NCI-H774 (cell line): ENCODE measurements at places on chromosomes 16 and 17.

- no peak for DNase-seq
Measured at GRCh38 chr16:2482708-2483534, 8.0 kb downstream of the TBC1D24 start.

- DNase-seq, result peak; percentile 74
Measured at GRCh38 chr16:28543072-28543471, 4.3 kb upstream of the NUPR1 start.

GRCh38 chr16:10970065-10970464, 25.7 kb downstream of the CLEC16A start:
- DNase-seq, result no peak

DNA sequence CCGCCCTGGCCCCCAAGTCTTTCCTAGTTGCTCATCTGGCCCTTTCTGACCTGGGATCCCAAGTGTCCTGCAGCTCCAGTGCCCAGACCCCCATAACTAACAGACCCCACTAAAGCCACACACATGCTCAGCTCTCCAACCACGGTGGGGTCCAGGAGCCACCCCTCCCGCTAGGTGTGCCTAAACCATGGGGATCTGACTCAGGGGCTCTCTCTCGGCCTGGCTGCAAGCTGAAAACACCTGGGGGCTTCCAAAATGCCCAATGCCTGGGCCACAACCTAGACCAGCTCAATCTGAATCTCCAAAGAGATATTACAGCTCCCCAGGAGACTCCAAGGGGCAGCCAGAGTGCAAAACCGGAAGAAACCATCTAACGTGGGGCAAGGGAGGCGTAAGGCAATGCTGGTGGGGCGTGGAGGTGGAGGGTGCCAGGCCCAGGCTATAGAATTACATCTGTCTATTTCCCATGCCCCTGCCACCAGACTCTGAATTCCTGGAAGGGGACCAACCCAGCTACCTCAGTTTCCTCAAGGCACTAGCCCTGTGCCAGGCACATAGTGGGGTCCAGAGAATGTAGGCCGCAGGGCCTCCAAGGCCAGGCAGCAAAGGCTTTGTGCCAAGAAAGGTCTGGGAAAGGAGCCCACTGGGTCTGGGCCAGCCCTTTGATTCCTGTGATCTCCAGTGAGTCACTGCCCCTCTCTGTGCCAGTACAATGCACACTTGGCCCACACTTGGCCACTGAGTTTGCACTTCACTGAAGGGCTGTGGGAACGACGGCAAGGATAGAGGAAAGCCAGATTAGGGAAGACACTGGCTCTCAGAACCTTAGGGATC, 3.3 kb downstream of the CD2BP2 start:
- no peak for DNase-seq

DNA sequence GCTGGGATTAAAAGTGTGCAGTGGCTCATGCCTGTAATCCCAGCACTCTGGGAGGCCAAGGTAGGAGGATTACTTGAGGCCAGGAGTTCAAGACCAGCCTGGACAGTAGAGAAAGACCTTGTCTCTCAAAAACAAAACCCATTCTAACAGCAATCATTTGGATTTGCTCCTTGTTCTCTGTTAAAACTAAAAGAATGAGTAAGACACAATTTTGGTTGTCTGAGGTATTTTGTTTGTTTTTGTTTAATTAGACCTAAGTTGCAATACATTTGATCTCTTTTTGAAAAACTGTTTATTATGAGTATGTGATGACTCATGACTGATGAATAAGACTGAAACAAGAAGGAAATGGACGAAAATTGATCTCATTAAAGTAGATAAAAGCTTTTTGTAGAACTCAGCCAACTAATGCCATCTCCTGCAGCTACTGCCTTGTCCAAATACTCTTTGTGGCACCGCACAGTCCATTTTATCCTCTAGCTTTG, 29.0 kb downstream of the GLG1 start:
- DNase-seq, result no peak

DNA sequence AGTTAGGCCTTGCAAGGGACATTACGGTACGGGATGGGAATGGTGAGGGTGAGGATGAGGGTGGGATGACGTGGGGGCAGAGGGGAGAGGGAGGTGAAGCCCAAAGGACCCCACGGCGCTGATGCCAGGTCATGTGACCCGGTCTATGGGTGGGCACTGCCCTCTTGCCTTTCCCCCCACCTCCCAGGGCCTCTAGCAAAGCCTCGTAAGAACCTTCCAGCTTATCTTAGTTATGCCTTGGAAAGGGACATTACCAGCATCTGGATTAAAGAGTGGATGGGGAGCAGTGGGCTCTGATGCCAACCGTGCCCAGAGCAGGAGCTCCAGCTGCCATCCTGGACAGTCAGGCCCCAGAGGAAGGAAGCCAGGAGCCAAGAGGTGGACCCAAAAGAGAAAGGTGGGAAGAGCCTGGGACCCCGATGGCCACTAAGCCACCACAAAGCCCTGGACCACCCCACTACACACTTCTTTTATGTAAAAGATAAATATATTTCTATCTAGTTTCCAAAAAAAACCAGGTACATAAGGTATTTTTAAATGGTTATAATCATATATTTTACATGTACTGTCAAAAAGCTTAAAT, 40.9 kb downstream of the TK2 start:
- no peak for DNase-seq

DNA sequence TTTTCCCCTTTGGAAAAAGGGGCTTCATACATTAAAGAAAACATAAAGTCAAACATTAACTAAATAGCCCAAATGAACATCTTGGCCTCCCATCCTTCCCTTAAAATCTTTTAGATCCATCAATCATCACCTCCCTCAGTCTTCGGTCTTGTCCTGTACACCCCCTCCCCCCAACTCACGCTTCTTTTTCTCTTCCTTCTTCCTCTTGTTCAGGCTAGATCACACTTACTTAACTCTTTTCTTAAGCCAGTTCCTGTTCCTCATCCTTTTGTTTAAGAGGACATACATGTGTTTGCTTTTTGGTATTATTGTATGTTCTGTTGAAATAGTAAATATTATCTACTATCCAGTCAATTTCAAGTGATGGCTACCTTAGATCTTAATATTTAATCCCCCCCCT, 5.5 kb downstream of the MFSD6L start:
- DNase-seq, result no peak

- no peak for DNase-seq
Measured at GRCh38 chr16:55478827-55479429, at the start of gene MMP2. MMP2 (plus strand) TSS chr16:55479198; CDS start chr16:55479480, 282 bp downstream.

- DNase-seq, result no peak
Measured at GRCh38 chr16:69858191-69859104, 92.7 kb upstream of the CLEC18A start.

- no peak for DNase-seq
Measured at GRCh38 chr17:75897160-75898019, 639 bp upstream of the TRIM65 start.

- DNase-seq, result no peak
Measured at GRCh38 chr17:34234616-34235015, 20.5 kb upstream of the CCL2 start.

DNA sequence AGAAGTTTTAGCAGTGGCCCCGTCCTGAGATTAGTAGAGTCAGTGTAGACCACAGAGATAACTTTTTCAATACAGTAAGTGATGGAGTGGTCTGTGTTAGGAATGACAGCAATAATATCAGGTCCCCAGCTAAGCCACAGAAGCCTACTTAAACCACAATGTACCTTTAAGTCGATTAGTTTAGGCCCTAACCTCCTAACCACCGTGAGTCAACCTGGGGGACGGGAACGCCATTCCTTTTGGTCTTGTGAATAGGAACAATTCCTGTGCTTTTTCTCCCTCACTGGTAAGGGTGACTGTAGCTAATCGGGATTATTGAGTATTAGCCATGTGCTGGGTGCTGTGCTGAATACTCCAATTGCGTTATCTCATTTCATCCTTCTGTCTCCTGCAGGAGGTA, 14.0 kb downstream of the YPEL2 start:
- DNase-seq, result no peak

- no peak for DNase-seq
Measured at GRCh38 chr17:29615048-29615385, 7.7 kb downstream of the CORO6 start.

GRCh38 chr17:74730491-74731346, 6.3 kb upstream of the RAB37 start:
- no peak for DNase-seq

DNA sequence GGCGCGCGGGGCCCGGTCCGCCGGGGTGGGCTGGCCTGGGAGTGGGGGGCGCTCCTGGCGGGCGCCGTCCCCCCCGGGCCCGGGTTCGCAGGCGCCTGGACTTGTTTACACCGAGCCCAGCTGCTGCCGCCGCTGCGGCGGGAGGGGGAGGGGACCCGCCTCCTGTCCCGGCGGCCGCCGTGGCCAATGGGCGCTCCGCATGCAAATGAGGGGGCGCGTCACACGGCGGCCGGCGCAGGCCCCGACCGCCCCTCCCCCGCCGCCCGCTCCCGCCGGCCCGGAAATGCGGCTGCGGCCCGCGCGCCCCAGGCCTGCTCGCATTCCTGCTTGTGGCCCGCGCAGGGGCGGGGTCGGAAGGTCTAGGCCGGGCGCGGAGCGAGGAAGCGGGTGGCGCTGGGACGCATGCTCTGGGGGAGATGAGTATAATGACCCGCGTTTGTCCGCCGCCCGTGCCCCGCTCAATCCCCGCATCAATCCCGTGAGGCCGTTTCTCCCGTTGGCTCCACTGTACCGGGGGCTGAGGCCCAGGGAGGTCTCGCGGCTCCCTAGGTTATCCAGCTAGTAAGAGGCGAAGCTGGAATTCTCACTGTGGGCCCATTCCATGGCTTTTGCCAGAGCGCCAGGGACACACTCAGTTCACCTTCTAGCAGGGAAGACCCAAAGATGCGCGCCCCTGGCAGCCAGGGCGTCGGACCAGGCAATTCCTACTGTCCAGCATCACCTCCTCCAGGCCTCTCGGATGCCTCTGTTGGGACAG, at the start of gene YPEL3:
TSS of gene YPEL3 (minus strand) at position 109 of the 757 bp plus-strand sequence. CDS start 731 bp downstream, outside the sequence.
- peak; percentile 86 for DNase-seq

- DNase-seq, result no peak
Measured at GRCh38 chr17:10109146-10109545, 89.3 kb downstream of the GAS7 start.

- no peak for DNase-seq
Measured at GRCh38 chr16:51407199-51407598, 256.1 kb upstream of the SALL1 start.

GRCh38 chr16:30921748-30922419, 1.5 kb upstream of the FBXL19 start:
- DNase-seq, result peak; percentile 75

GRCh38 chr16:4316108-4316863, 419 bp downstream of the GLIS2 start:
- no peak for DNase-seq

GRCh38 chr16:26963109-26963508, 103.6 kb upstream of the C16orf82 start:
- DNase-seq, result no peak

DNA sequence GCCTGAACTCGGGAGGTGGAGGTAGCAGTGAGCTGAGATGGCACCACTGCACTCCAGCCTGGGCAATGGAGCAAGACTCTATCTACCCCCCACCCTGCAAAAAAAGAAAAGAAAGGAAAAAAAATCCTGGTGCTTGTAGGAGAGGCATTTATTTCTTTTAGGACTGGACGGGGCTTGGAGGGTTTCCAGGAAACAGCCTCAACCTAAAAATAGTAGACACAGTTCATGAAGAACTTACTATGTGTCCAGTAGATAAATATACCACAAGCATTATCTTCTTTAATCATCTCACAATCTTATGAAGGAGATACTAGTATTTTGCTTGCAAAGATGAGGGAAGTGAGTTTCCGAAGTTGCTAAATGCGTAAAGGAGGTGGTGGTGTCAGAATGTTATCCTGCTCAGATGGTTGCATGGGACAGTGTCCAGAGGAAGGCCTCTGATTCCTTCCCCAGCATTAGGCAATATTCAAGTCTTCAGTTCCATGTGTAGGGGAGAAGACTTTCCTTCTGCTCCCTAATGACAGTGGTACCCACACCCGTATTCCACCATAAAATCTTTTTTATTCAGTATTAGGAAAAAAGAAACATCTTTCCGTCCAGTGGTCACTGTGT, 263.2 kb downstream of the WWOX start:
- no peak for DNase-seq

DNA sequence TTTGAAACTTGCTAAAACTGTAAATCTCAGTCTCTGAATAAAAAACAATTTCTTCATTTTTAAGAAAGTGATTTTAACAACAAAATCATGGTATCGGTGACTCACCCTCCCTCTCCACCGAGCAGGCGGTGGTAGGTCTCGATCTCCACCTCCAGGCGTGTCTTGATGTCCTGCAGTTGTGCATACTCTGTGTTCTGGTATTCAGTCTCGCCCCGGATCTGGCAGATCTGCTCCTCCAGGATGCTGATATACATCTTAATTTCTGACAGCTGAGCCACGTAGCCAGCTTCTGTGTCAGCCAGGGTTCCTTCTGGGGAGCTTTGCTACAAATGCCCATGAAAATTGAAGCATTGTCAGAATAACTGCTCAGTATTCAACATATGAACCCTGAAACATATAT, 15.4 kb upstream of the KRT24 start:
- no peak for DNase-seq

- no peak for DNase-seq
Measured at GRCh38 chr16:80056324-80056723, 455.8 kb upstream of the MAF start.

GRCh38 chr17:4469552-4469951, 29.1 kb upstream of the SPNS2 start:
- DNase-seq, result no peak

DNA sequence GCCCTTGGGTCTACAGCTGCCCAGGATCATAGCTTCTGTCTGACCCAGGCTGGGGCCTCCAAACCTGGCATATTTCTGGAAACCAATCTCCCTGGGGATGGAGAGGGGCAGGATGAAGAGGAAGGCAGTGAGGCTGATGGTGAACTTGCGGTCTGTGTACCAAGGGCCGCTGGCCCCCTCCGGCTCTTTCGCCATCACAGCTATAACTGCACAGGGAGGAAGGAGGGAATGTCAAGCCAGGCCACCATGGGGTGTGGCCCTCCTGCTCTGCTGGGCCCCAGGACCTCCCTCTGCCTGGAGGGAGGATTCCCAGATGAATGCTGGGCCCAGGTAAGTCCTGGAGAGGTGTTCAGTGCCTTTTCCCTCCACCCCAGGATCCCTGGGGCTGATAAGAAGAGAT, 6.3 kb downstream of the SLC38A7 start:
- no peak for DNase-seq

DNA sequence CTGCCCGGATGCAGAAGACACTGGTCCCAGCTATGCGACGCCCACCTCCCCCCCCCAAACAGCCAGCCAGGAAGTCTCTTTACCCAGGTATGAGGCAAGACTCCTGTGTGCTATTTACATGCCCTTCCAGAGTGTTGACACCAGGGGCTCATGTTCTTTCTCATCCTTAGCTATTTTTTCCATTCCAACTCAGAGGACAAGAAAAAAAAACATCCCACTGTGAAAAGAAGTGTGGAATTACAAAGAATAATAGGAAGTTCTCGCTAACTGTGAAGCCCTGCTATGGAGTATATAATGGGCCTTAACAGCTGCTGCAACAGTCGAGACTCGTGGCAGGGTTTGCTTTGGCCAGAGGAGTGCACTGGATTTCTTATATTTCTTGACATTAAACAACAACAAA, 584.9 kb downstream of the CDH13 start:
- DNase-seq, result no peak
